ENCODE measurements at places on chromosomes 12 and 14.

GRCh38 chr12:9064815-9065606, 50.7 kb downstream of the A2M start:
- no peak for DNase-seq

DNA sequence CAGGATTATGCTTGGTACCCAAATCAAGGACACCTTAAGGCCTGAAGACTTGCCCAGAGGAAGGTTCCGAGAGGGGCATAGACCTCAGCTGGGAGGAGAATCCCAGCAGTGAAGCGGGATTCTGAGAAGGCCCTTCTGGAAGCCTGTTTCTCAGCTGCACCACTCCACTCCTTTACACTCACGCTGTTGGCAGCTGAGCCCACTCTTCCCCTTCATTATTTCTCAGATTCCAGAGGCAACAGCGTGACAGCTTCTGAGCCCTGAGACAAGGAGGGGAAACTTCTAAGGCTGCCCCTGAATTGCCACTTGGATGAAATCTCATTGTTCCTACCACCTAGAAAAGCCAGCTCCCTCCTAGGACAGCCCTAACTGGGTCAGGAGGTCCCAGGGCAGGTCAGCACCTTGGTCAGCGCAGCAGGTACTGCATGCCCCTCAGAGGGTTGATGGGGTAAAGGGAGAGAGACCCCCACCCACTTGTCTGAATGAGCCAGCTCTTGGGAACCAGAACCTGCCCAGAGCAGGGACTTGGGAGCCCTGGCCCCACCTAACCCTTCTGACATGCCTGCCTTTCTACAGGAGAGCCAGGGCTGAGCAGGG, 53.9 kb downstream of the ISCA2 start:
- no peak for DNase-seq

DNA sequence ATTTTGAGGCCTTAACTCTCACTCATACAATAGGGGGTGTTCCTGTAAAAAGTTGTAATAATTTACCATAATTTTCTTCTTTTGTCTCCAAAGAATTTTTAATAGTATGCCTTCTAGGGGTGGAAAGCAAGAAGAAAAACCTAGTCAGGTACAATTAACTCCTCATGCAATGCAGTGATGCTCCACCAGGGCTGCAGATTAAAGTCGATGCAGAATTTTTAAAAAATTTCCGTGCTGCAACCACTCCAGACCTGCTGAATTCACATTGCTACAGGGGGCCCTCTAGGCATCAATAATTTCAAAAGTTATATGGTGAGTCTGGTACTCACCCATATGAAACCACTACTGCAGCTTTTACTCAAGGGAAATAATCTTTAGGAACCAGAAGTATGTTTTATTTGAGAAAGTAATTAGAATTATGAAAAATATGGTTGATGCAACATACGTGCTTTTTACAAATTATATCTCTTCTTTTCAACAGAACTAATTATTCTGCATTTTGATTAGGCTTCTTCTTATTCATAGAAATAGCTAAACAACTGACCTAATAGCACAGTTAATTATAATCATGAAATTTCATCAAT, 353.2 kb downstream of the BCAT1 start:
- DNase-seq = no peak

DNA sequence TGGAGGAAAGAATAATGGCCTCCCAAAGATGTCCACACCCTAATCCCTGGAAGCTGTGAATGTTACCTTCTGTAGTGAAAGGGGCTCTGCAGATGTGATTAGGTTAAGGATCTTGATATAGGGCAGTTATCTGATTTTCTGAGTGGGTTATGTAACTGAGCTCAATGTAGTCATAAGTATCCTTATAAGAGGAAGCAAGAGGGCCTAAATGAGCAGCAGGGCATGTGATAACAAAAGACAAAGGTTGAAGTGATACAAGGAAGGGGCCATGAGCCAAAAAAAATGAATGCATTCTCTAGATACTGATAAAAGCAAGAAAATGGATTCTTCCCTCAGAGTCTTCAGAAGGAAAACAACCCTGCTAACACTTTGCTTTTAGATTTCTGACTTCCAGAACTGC, 78.8 kb downstream of the OSBPL8 start:
- no peak for DNase-seq

GRCh38 chr14:61120576-61120975, 139.5 kb downstream of the SLC38A6 start:
- no peak for DNase-seq

- no peak for DNase-seq
These were observed 199.8 kb downstream of the TMX1 start for GRCh38 chr14:51439896-51440295.

- DNase-seq = no peak
These were observed 451.8 kb downstream of the ATP23 start for GRCh38 chr12:58393152-58393551.

DNA sequence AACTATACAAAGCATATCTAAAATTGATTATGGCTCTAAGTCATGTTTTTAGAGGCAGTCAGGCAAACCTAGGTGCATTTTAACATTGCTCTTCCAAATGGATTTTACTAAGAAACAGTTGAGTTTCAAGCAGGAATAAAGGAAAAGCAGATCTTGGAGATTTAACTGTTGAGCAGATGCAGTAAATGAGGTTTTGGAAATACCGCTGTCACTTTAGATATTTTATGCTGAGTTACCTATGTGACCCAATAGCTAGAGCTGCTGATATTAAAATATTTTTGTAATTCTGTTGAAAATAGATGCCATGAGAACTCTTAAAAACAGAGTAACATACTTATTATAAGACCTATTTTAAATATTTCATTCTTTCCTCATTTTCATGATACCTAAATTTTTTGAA, 181.4 kb downstream of the SYT1 start:
- no peak for DNase-seq

GRCh38 chr14:91349481-91350074, 68.0 kb downstream of the CCDC88C start:
- peak; percentile 72 for DNase-seq

GRCh38 chr14:75757644-75758402, 96.8 kb downstream of the TTLL5 start:
- no peak for DNase-seq
